Smooth muscle cell of the coronary artery (primary cell): ENCODE measurements at places on chromosomes 12 and 14. TPM values are rescaled to one million over a fixed set of nuclear protein-coding genes. Genes with fewer than 3 reads are reported as not detected.

Gene KRT83
- total RNA-seq: not detected in 2 replicates

Gene CLEC9A
- total RNA-seq: not detected in 2 replicates

Gene HCAR3
- total RNA-seq: not detected in 2 replicates

Gene DIABLO
- total RNA-seq: 46.7 and 77.0 TPM in 2 replicates

Gene ALDH2
- total RNA-seq: 52.9 and 55.0 TPM in 2 replicates

Gene PROX2
- not detected in 2 replicates for total RNA-seq

Gene SYNE3
- 2.1 and 19.2 TPM in 2 replicates for total RNA-seq

Gene IL23A
- not detected in 2 replicates for total RNA-seq

Gene RPGRIP1
- under 0.01 TPM in 1 of 2 replicates, not detected in the other for total RNA-seq

Gene TGM1
- total RNA-seq: 1.6 and 2.5 TPM in 2 replicates

Gene CRIP1
- 1.2 and 7.7 TPM in 2 replicates for total RNA-seq

Gene SPRYD3
- total RNA-seq: 21.0 and 35.6 TPM in 2 replicates

Gene LRRC10
- not detected in 2 replicates for total RNA-seq

Gene RBP5
- total RNA-seq: 0.08 TPM in 1 of 2 replicates, not detected in the other
